Activated T-cell treated with anti-CD3 and anti-CD28 coated beads, Interleukin-2, amount 50 U/mL, for 72 hours (primary cell): ENCODE measurements at places on chromosomes 16 and 17. TPM values are rescaled to one million over a fixed set of nuclear protein-coding genes. Genes with fewer than 3 reads are reported as not detected.
A peak's percentile ranks its signal among the peaks of the same experiment; 100 is the strongest.

GRCh38 chr17:4006165-4006589 is 41.9 kb upstream of the ATP2A3 start:
- DNase-seq = no peak

GRCh38 chr16:578870-579405 is 9.2 kb downstream of the PIGQ start:
- DNase-seq = peak; percentile 76

DNA sequence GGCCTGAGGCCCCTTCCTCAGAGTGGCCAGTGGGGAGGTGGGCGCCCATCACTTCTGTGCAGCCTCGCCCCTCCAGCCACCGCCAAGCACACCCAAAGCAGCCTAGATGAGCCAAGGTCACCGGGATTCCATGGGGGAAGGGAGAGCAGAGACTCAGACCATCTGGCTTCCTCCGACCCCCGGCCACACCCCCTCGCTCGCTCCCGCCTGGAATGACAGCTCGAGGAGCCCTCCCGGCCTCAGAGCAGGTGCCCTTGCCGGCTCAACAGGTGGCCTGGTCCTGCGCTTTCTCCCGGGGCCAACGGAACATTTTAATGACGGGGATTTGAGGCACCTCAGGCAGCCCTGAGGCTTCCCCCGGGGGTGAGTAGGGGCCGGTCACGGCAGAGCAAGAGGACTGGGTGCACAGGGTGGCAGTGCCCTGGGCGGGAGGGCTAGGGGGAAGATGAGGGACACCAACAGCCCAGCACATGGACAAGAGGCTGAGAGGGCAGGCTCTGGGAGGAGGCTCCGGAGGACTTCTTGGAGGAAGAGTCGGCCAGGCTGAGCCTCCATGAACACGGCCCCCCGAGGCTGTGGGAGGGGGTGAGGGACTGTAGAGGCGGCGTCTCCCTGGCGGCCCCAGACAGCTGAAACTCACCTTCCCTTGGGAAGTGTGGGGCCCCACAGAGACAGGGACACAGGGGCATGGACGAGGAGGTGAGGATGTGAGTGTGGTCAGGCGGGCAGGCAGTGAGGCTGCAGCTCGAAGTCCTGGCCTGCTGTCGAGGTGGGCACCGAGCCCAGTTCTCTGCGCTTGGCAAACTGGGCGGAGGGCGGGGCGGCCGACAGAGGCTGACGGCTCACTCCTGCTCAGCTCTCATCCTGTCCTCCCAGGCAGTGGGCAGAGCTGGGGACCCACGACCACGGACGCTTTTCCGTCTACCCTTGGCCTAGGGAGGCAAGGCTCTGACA is 12.5 kb upstream of the C1QTNF8 start:
- DNase-seq = no peak

DNA sequence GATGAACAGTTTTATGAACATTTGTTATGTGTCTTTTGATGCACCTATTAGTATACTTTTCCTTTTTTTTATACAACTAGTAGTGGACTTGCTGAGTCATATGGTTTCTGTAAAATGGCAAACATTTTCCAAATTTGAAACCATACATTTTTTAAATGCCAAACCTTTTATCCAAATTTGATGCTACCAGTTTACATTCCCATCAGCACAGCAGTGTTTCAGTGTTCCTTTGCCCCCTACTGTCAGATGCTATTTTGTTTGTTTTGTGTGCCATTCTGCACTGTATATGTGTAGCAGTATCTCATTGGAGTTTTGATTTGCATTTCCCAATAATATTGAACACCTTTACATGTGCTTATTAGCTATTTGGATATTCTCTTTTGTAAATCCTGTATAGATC is 219.4 kb downstream of the TANC2 start:
- no peak for DNase-seq

DNA sequence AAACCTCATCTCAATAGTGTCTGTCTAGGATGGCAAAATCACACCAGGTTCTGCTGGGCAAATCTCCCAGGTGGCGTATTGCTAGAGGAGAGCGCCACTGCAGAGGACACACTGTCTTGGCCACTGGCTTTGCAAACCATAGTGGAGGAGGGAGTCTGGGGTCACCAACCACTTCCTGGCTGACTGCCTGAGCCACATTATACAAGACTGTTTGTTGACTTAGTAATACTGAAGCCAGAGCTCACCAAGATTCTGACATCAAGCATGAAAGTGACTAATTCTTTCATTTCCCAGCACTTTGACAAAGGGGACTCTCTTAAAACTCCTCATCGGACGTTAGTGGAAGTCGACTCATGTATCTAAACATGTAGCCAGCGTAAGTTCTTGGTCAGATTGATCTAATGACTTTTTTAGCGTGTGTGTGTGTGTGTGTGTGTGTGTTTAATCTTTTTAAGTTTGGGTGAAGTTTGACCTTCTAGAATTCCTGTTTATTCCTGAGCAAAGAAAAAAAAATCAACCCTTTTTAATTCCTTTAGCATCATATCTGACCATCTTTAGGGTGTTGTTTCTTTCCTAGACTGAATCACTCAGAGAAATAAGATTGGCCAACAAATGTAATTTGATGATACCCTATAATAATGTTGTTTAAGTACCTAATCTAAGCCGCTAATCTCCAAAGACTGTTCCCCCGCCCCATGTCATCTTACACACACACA is 13.7 kb downstream of the PITPNC1 start:
- peak; percentile 85 for DNase-seq

GRCh38 chr16:53631236-53632025 is 72.2 kb downstream of the RPGRIP1L start:
- no peak for DNase-seq

DNA sequence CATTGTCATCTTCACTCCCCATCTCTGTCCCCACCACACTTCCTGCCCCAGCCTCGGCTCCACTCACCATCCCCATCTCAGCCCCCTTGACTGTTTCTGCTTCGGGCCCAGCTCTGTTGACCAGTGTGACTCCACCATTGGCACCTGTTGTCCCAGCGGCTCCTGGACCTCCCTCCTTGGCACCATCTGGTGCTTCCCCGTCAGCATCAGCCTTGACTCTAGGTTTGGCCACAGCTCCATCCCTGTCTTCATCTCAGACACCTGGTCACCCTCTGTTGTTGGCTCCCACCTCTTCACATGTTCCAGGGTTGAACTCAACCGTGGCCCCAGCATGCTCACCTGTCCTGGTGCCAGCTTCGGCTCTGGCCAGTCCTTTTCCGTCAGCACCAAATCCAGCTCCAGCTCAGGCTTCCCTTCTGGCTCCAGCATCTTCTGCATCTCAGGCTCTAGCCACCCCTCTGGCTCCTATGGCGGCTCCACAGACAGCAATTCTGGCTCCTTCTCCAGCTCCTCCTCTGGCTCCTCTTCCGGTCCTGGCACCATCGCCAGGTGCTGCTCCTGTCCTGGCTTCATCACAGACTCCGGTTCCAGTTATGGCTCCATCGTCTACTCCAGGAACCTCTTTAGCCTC is 24.4 kb upstream of the PHKG2 start:
- no peak for DNase-seq

Gene RTN4RL1
- total RNA-seq = 0.14 TPM

Gene ABCA9
- total RNA-seq = 0.17 TPM

Gene PMFBP1
- 2.6 TPM for total RNA-seq

Gene GLG1
- 72.3 TPM for total RNA-seq
